SK-N-SH treated with all-trans-retinoic acid at 6 μM for 48 hours (cell line): ENCODE measurements at places on chromosomes 16 and 17.

DNA sequence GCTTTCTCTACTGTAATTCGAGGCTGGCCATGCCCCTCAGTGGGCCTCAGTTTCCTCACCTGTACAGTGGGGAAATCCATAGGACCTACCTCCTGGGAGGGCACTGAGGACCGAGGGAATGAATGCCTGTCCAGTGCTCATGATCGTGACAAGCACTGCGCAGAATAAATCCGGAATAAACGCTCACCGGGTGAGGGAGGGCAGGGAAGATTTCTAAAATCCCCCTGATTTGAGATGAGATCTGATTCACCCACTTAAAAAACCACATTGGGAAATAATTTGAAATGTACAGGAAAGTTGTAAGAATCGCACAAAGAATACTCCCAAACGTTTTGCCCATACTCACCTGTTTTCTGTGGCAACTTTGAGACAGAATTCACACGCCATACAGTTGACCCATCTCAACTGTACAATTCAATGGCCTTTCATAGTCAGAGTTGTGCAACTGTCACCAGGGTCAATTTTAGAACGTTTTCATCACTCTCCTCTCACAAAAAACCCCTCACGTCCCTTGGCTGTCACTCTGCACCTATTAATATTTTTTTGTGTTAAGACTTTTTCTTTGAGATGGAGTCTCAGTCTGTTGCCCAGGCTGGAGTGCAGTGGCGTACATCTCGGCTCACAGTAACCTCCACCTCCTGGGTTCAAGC, 49.8 kb downstream of the IRF8 start:
- no peak for ATAC-seq

GRCh38 chr17:16934133-16934795, 37.7 kb downstream of the TNFRSF13B start:
- no peak for ATAC-seq

- no peak for ATAC-seq
These were observed 5.9 kb downstream of the ZNF205 start for GRCh38 chr16:3118204-3118790.

GRCh38 chr16:75660321-75660720, 12.7 kb downstream of the TERF2IP start:
- no peak for ATAC-seq

- no peak for ATAC-seq
These were observed 16.3 kb downstream of the MNT start for GRCh38 chr17:2384439-2385127.

DNA sequence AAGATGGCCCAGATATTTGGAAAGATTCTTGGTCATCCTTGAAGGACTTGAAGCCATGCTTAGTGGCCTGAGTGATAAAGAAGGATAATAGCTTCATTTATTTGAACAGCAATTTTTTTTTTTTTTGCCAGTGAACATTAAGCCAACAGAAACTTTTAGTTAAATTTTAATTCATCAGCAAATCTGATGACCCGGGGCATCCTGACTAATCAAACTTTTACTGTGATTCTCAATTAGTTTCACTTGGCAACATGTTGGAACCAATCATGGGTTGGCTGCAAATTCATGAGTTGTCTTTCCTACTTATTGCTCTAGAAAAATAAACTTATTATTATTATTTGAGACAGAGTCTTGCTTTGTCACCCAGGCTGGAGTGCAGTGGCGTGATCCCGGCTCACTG, 74.4 kb downstream of the SHISA9 start:
- ATAC-seq, result no peak

GRCh38 chr17:7220593-7221277, 997 bp downstream of the ACADVL start:
- peak; percentile 63 for ATAC-seq

- peak; percentile 70 for ATAC-seq
These were observed 373 bp downstream of the CMC2 start for GRCh38 chr16:81006211-81006812.

DNA sequence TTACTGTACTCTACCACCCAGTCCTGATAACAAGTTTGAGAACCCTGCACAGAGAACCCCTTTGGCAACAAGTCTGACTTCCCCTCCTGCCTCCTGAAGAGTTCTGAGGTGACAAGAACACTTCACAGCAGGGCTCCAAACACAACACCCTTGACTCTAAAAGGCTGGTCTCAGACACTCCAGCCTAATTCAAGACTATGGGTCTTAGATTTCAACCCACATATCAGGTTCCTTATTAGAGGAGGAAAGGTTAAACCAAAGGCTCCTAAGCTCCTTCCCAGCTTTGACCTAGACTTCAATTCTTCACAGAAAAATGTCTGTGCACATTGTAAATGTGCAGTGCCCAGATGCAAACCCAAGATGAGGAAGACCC, 23.0 kb downstream of the RANBP10 start:
- no peak for ATAC-seq

DNA sequence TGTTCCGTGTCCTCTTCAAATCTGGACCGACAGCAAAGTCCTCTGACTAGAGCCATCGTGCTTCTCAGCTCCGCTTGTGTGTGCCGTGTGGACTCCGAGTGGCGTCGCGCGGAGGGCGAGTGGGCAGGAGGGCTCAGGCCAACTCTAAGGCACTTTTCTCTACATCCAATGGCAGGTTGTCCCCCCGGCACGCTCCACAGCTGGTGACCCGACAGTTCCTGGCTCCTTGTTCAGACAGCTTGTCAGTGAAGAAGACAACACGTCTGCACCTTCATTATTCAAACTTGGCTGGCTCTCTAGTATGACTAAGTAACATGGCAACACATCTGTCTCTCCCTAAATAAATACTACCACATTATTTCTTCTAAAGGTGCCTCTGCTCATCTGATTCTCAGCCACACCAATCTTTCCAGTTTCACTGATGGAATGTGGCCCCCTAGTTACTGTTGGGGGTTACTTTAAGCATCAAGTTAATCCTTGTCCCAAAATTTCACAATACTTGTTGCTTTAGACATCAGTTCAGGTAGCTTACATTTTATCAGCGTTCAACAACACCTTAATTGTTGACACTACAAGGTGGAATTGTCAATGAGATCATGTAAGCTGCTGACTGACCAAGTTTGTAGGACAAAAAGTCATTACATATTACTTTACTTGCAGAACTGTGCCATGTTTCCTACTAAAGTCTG, 15.4 kb downstream of the COG1 start:
- ATAC-seq, result no peak

- ATAC-seq, result no peak
These were observed 4.3 kb downstream of the BANP start for GRCh38 chr16:87955302-87956097.

GRCh38 chr17:78821961-78822360, 18.7 kb downstream of the USP36 start:
- no peak for ATAC-seq

DNA sequence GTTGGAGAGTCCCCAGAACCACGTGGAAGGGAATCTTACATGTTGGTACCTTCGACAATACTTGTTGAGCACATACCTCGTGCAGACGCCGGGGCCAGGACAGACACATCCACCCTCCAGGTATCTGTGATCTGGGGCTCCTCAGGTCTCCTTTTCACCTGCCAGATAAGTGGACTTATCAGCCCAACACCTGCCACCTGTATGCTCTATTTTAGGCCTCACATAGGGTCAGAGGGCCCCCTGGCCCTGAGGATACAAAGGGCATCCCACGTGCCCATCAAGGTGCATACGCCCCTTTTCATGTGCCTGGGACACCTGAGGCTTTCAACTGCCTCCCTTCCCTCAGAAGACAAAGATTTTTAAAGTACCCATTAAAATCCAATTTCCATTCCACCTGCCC, 212.7 kb downstream of the MRTFB start:
- ATAC-seq, result no peak

DNA sequence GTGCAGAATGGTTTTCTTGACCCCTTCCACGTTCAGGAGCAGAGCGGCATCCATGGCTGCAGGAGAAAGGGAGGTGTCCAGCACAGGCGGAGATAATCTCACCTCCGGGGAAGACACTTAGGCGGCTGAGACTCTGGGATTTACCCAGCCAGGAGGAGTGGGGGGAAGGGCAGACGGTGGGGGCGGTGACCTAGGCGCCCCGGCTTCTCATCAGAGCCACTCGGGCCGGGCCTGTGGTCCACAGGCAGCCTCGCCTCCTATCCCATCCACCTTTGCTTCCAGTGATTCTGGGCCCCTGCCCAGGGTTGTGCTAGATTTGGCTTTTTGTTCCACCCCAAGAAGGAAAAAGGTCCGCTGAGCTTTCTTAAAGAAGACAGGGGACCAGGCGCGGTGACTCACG, at the start of gene AIPL1:
Gene AIPL1, minus strand, starts transcription at position 71 of the 400 bp plus-strand sequence. Its CDS starts 17 bp downstream, at position 54.
- ATAC-seq, result no peak

GRCh38 chr16:28562199-28562598, 8.5 kb downstream of the SGF29 start:
- ATAC-seq, result no peak

DNA sequence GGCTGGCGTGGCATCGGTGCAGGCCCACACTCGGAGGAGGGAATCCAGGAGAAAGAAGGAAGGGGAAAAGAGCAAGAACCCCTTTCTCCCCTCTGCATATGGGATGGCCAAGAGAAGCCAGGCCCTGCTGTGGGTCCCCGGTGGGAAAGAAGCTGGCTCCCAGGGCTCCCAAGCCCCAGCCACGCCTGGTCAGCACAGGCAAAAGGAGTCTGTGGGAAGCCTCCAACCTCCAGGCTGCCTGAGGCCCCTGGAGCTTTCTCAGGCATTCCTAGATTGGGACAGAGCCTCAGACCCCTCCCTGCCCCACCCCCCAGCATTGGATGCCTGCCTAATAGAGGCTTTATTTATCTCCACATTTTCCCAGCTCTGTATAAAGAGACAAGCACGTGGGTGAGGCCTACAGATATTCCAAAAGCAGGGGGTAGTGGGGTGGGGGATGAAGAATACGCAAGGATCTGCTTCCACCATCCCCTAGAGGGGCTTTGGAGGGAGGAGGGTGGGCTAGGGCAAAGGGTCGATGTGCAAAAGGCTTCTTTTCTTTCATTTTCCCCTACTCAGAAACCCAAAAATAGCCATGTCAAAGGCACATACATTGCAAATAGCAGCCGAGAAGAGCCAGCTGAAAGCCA, 56.4 kb downstream of the MPRIP start:
- no peak for ATAC-seq

- peak; percentile 2; the same call in 2 of the 3 replicates for ATAC-seq
These were observed 1.6 kb downstream of the BAHCC1 start for GRCh38 chr17:81396722-81397313.

- ATAC-seq, result no peak
These were observed 23.1 kb downstream of the MRC2 start for GRCh38 chr17:62650587-62650986.

DNA sequence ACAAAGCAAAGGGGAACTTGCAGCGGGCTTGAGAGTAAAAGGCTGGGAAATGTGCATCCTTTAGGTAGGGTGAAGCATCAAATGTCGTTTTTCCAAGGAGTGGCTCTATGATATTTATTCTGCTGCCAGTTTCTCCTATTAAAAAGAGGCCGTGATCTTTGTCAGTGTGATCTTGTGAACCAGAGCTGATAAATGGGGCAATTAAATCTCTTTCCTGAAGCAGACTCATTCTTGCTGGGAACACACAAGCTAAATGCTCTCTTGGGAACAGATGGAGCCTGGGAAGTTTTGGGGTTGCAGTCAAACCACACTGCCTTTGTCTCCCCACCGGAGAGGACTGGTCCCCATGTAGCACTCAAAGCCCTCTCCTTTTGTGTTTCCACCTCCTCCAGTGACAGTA, 408.9 kb downstream of the GRIN2A start:
- no peak for ATAC-seq

GRCh38 chr16:53053967-53054669, 673 bp upstream of the CHD9 start:
- peak; percentile 31 for ATAC-seq

DNA sequence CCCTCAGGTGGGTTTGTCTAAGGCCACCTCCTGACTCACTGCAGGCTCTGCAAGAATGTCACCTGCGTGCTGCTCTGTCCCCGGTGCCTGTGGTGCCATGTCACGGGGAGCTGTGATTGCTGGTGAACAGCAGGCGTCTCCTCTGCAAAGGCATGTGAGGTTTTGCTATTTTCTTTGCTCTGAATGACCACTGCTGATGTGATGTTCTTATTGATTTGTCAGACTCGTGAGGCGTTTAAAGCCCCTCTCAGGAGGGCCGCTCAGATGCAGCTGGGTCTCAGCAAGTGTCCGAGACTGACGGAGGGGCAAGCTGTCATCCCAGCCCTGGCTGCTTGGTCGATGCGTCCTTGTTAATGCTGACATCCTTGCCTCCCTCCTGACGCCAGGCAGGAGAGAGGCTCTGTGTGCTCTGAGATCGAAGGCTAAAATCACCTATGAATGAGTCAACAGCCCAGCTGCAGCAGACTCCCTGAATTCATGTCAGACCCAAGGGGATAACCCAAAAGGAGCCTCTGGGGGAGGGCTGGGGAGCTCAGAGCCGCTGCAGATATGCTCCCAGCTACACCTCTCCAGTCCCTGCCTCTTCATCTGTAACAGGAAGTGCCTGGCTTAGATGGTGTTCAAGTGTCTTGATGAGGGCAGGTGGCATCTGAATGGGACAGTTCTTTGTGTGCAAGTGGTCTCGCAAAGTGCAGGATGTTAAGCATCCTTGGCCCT, 11.8 kb upstream of the PEMT start:
- ATAC-seq, result no peak

GRCh38 chr17:8234361-8235270, 13.2 kb downstream of the CTC1 start:
- ATAC-seq, result no peak

DNA sequence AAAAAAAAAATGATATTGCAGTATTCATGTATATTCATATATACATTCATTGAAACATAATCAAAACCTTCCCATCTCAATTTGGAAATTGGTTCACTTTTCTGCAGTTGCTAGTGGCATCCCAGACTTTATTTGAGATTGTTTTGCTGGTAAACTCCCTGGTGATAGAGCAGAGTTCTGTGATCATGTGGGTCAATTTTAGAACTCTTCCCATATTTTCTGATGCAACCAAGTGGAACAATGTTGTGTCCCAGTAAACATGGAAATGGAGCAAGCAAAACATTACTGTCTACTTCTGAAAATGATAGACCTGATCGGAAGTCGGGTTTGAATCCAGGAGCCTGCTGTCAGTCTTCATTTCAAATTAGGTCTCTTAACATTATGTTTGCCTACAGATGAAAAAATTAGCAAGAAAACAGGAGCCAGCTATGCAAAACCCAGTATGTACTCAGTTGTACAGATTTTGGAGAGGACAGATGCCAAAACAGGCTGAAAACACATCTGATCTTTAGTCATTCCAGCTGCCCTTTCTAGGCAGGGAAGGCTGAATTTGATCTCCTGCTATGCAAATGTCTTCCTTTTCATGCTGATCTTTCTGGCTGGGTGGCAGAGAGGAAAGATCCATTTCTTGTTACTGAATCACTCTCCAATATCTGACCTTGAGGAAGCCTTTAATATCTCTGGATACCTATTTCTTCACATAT, 786.6 kb upstream of the SOX9 start:
- no peak; the same call in 2 of the 3 replicates for ATAC-seq

DNA sequence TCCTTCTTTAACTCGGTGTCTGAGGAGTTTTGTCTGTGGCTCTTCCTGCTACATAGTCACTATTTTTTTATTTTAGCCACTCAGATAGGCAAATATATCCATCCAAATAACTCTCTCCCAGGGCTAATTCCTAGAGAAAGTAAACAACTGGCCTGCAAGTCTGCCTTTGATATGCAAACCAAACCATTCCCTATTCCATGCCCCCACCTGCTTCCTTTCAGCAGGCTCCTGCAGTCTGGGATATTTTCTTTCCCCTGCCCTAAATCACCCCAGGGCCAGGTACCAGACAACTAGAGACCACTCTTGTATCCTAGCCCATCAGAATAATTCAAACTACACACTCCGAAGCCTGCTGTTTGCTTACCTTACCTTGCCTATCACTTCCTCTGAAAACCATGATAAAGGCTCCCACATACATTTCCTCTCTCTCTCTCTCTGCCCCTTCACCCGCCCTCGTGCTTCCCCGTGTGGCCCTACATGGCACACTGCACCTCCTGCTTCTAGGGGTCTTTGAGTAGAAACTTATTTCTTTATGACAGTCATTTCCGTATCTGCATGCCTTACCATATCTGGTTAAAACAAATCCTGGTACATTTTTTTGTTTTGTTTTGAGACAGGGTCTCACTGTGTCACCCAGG, 8.3 kb downstream of the CD300H start:
- ATAC-seq, result no peak
